ENCODE measurements at places on chromosomes 11 and 22.

DNA sequence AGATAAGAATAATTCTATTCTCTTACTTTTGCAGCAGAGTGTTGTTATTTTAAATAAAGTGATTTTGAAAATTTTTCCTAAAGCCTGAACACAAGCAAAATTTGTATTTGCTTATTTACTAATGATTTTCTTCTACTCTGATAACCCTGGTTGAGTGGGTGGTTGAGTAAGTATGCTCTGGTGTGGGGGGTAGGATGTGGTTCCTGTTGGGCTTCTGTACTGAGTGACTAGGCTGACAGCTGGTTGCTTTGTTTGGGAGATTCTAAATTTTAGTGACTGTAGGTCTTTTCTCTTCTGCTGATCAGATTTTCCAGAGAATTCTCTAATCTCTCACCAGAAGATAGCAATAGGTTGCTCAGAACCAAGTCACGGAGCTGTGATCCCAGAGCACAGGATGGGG is 61.6 kb downstream of the METTL15 start:
- no peak for DNase-seq

DNA sequence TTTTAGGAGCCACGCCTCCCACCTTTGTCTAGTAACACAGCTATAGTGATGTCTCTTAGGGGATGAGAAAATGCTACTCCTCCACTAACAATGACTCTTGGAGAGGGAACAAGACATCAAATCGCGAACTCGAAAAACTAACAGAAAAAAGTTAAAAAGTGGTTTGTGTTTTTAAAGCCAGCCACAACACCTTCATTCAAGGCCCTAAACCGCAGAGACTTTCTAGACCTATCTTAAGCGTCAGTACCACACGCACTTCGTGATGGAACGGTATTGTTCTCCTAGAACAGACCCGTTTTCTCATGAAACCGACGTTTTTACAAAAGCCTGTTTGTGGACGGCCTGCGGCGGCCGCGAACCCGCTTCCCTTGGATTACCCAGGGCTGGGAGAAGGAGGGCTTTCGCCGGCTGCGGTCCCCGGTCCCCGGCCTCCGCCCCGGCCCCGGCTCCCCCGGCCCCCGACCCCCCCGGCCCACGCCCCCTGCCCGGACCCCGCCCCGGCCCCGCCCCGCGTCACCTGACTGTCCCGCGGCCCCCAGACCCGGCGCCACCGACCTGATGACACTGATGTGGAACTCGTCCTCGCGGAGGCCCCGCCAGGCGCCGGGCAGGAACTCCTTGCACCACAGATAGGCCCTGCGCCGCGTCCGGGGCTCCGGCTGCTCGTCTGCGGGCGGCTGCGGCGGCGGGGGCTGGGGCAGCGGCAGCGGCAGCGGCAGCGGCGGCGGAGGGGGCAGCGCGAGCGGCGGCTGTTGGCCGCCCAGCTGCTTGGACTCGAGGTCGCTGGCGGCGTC is 718 bp downstream of the CHKA start:
- DNase-seq = peak; percentile 7

- DNase-seq = no peak
Observed at GRCh38 chr11:114942207-114942606, 263.9 kb downstream of the NXPE2 start.

DNA sequence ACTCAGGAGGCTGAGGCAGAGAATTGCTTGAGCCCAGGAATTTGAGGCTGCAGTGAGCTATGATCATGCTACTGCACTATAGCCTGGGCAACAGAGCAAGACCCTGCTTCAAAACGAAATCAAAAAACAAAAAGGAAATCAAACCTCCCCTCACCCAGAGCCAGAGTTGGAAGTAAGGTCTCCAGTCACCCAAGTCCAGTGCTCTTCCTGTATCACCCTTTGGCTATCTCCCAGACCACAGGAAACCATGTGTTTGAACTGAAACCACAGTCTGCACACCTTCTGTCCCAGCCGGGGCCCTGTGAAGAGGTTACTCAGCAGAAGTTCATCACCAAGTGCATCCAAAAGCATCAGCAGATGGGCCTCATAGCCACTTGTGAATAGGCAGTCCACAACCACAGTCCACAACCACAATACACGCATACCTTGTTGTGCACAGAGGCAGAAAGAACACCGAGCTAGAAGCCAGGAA is 4.6 kb downstream of the MYH9 start:
- DNase-seq = no peak

- no peak for DNase-seq
Observed at GRCh38 chr11:74055938-74056337, 47.1 kb upstream of the UCP3 start.

DNA sequence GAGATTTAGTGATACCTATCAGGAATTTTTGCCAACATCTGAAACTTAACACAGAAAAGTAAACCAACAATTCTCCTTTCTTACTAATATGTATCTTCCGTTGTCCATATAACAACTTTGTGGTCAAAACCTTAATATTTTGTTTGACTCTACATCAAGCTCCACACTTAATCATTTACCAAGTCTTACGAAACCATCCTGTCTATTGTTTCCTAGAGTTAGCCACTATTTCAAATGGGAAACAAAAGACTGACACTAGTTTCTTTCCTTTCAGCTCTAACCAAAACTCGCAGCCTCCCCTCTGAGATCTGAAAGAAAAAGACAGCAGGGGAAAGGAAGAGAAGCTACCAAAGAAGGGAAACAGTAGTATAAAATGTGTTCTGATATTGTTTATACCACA is 26.5 kb upstream of the PRDM10 start:
- DNase-seq = no peak

DNA sequence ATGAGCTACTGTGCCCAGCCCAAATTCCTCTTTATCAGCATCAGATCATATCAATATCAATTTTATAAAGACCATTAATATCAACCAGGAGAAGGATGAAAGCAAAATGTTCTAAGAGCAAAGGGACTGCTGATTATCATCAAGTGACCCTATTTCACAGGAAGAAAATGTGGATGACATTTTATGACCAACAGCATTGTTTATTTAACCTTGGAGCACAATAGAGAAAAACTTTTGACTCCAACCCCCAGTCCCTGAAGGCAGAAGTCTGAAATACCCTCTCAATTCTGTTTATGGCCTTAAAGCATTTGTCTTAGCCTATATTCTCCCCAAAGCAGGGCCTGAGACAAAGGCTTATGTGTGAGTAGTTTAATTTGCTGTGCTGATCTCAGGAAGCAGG is 11.3 kb upstream of the ALG8 start:
- DNase-seq = no peak

DNA sequence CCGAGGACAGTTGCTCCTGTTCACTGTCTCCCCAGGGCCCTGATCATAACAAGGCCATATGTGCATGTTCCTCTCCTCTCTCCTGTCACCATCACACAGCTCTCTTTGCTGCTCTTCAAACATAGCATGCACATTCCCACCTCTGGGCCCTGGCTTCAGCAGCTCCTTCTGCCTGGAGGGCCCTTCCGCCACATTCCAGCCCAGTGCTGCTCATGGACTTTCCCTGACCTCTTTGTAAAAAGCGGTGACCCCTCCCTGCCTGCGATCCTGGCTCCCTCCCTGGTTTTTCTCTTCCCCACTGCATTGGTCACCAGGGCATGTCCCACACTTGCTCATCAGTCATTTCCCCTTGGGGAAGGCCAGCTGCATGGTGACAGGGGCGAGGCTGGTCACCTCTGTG is 98.2 kb downstream of the MYO18B start:
- no peak for DNase-seq

- no peak for DNase-seq
Observed at GRCh38 chr11:121513807-121514206, 61.0 kb upstream of the SORL1-AS1 start.

DNA sequence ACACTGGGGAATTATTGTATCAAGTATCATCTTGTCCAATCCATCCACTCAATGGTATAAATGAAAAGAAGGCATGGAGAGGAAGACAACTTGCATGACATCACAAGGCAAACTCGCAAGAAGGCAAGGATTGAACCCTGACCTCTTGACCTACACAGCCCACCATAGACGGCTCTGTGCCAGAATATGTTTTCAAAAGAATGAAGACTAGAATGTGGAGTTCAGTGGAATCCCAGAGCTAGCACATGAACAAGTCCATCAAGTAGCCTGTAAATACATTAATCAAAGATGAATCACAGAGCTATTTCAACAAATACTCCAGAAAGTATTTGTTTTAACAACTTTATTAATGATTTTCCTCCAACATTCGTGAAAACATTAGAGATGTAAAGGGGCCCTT is 189.7 kb downstream of the GUCY1A2 start:
- no peak for DNase-seq

DNA sequence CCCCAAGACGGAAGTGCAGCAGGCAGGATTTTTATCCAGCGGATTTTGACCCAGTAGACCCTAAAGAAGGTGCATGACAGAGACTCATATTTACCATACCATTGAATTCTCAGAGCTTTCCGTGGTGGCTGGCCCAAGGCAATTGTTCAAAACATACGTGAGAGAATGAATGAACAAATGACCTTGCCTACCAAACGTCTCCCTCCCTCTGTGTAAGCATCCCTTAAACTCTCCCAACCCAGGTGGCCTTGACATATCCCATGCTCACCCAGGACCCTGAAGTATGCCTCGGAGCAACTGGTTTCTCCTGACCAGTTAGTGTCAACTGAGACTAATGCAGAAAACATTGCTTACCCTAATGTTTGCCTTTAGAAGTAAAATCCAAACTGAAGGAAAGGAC is 154.9 kb downstream of the TEAD1 start:
- no peak for DNase-seq

GRCh38 chr11:14300661-14301304 is 58.2 kb downstream of the RRAS2 start:
- DNase-seq = no peak

DNA sequence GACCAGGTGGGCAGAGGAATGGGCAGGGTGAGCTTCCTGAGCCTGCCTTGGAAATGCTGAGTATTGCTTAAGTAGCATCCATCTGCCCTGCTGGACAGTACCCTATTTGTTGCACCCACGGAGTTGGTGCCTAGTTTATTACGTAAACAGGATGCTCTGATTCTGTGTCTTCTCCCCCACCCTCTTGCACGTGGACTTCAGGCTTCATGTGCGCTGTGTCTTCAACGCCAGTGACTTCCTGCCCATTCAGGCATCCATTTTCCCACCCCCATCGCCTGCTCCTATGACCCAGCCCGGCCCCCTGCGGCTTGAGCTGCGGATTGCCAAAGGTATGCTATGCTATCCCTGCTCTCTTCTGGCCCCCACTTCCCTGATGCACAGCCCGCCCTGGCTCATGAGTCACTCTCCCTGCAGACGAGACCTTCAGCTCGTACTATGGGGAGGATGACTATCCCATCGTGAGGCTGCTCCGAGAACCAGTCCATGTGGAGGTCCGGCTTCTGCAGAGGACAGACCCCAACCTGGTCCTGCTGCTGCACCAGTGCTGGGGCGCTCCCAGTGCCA is 5.7 kb downstream of the ZP1 start:
- DNase-seq = no peak

DNA sequence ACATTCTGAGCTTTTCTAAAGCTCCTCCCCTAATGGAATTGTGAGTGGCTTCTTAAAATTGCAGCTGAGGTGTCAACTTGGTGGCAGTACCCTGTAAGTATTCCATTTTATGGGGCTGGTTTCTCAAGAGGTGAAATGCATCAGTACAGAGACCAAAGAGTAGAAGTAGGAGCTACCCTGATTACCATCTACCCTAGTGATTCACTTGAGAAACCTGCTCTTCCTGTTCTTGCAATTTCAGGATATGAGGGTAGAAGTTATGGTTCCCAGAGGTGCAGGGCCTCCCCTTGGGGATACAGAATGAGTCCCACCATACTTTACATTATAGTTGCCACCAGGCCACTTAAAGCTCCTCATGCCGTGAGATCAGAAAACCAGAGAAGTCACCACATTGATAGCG is 944.6 kb downstream of the OPCML start:
- no peak for DNase-seq

DNA sequence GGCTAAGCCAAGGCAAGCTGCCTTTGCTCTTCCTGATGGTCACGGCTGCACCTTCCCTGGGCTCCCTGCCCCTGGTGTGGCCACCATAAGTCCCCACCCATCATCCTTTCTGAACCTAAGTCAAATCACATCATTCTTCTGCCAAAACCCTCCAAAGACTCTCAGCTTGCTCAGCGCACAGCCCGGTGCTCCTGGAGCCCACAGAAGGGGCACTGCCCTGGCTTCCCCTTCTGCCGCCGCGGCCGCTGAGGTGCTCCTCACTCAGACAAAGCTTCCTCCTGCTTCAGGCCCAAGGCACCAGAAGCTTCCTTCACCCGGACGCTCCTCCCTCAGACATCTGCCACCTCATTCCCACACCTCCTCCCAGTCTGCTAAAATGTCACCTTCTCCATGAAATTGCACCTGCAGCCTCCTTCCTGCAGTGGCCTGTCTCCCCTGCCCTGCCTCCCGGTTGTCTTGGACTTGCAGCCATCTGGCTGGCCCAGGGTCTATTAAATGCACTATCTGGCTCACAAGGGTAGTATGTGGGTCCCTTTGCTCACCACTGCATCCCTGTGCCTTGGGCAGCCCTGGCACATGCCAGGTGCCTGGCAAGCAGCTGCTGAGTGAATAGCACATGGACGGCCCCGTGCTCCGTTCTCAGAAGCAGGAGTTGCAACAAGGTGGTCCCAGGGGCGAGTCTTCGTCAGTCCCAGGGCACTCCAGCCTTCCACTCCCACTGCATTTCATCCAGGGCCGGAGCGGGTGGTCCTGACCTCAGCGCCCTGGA is 108.2 kb downstream of the WNT7B start:
- DNase-seq = no peak

DNA sequence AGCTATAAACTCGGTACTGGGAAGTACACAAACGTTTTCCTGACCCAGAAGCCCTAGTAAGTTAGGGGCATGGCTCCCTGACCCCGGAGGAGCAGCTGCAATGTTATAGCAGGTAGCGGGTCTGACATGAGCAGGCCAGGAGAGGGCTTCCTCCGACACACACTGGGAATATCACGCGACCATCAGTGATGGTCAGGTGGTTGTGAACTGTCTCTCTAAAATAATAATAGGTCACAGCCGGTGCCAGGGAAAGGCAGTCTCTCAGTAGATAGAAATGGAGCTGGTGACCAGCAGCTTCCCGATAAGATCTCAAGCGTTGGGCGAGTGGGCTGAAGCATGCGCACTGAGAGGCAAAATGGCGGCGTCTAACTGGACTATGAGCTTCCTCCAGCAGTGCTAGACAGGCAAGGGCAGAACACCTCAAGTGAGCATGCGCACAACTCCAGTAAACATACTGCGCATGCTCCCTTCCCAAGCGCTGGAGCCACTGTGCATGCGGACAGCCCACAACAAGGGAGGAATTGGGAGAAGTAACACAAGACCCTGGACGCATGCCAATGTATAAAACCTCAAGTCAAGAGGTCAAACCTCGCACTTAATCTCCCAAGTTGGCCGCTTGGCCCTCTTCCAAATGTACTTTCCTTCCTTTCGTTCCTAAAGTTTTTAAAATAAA is 22.3 kb upstream of the TESMIN start:
- DNase-seq = no peak

Data from activated T-helper 1 cell treated with Interleukin-2 at 50 U/mL for 16 hours (primary cell).